Activated CD8-positive, alpha-beta memory T cell treated with anti-CD3 and anti-CD28 coated beads for 1 hour (primary cell): ENCODE measurements at places on chromosomes 12 and 14.

GRCh38 chr14:104519721-104520120 is 59.8 kb upstream of the C14orf180 start:
- DNase-seq, result no peak

DNA sequence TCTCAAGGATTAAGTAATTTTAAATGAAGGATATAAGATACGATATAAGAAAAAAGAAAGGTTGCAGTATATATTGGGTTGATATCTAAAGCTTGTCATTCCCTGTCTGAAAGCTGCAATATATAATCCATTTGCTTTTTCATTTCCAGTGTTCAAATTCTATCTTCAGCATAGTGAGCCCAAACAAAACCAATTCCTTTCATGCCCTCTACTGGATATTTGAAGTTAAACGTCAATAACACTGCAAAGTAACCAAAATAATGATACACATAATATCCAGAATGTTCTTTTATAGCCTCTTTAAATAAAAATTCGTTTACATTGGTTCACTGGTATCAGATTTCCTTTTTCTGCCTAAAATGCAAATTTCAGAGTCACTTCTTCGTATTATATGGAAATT is 64.5 kb upstream of the DAAM1 start:
- no peak for DNase-seq

GRCh38 chr14:27427796-27428195 is 830.0 kb upstream of the NOVA1 start:
- no peak for DNase-seq

DNA sequence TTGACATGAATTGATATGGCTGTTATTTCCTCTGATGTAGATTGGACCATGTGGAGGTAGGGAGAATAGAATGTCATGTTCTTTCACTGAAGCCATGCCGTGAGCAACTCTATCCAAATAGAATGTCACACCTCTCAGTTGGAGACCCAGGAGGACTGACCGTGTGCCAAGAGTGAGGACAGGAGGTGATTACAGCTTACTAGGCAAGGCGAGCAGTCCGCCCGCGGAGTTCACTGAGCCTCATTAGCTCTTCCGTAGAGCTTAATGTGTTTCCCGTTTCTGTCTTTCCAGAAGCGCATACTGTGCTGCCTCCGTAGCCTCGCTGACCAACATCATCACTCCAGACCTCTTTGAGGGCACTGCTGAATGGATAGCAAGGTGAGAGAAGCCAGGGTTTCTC is 45.6 kb downstream of the FNTB start:
- DNase-seq, result no peak

- DNase-seq, result no peak
Measured at GRCh38 chr12:2003676-2004112, 563 bp downstream of the DCP1B start.

GRCh38 chr12:92719674-92720073 is 16.9 kb downstream of the PLEKHG7 start:
- no peak for DNase-seq
